Gastrocnemius medialis (tissue), 4 donors: ENCODE measurements at places on chromosomes 4 and X. TPM values are rescaled to one million over a fixed set of nuclear protein-coding genes. Genes with fewer than 3 reads are reported as not detected.
A peak's percentile ranks its signal among the peaks of the same experiment; 100 is the strongest.

The OTC gene
- total RNA-seq: not detected

The FGG gene
- total RNA-seq: 21.0 TPM

The NXT2 gene
- total RNA-seq: 4.5 TPM

The DMP1 gene
- total RNA-seq: not detected

The FGD1 gene
- 1.0 TPM for total RNA-seq

The STS gene
- total RNA-seq: 6.5 TPM

The PLAC1 gene
- total RNA-seq: not detected

The UGT2B28 gene
- total RNA-seq: not detected

DNA sequence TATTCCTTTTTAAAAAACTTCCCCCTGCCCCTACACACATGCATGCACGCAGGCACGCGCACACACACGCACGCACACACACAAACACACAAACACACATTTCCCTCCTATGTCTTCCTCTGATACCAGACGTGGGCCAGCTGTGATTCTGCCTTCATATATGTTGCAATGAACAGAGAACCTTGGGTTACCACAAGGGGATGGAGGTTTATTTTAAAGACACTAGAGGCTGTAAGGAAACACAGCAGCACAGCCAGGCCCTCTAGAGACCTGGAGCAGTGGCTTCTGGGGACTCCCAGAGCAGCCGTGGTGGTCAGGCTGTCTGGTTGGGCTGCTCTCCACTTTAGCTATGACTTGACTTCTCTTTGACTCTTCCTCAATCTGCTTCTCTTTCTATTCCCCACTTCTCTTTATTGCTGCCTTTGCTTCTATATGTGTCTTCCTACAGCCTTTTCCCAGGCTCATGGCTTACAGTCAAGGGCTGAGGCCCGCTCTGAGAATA, 3.2 kb upstream of the TLR10 start:
- peak; percentile 17 for DNase-seq

DNA sequence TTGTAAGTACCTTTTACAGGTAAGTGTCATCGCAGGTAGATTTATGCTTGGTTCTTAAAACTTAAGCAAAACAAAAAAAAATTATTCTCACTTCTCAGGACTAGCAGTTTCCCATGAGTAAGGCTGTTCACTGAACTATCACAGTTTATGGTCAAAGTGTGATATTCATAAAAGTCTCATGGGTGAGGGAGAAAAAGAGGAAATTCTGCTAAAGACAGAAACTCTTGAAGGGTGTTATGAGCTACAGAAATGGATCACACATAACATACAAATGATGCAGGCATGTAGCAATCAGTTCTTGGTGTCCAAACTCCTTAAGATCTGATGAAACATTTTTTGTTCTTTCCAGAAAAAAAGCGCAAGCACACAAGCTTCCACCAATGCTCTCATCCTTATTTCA, 8.5 kb downstream of the RAB9A start:
- no peak for DNase-seq

- DNase-seq: no peak
Measured at GRCh38 chr4:80092088-80092487, 19.1 kb upstream of the ANTXR2 start.

DNA sequence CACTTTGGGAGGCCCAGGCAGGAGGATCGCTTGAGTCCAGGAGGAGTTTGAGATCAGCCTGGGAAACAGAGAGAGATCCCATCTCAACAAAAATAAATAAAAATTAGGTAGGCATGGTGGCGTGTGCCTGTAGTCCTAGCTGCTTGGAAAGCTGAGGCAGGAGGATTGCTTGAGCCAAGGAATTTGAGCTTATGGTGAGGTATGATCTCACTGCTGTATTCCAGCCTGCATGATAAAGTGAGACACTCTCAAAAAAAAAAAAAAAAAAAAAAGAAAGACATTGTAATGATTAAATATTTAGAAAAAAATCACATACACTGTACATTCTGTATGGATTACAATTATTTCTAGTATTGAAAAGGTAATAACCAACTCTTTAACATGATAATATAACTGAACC, 87.1 kb downstream of the SLIT2 start:
- no peak for DNase-seq

- no peak for DNase-seq
Measured at GRCh38 chr4:67152976-67153375, 392.3 kb downstream of the CENPC start.

DNA sequence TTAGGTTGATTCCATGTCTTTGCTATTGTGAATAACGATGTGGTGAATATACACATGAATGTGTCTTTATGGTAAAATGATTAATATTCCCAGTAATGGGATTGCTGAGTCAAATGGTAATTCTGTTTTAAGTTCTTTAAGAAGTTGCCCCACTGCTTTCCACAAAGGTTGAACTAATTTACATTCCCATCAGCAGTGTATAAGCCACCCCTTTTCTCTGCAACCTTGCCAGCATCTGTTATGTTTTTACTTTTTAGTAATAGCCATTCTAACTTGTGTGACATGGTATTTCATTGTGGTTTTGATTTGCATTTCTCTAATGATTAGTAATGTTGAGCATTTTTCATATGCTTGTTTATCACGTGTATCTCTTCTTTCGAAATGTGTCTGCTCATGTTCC, 503.3 kb downstream of the PCDH18 start:
- no peak for DNase-seq

DNA sequence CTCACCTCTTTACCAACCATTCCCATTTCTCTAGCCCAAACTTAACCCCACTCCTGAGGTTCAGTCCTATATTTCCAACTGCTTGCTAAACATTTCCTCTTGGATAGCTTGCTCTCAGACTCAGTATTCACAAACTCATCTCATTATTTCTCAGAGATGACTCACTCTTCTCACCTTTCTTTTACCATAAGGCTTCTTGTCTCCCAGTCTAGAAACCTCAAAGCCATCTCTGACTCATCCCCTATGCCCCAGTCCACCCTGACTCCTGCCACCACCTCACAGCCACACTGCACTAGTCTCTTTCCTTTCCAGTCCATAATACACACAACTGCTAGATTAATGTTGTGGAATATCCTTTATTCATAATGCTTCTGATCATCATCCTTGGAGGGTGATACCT, 4.8 kb downstream of the FRMPD3 start:
- DNase-seq: no peak

DNA sequence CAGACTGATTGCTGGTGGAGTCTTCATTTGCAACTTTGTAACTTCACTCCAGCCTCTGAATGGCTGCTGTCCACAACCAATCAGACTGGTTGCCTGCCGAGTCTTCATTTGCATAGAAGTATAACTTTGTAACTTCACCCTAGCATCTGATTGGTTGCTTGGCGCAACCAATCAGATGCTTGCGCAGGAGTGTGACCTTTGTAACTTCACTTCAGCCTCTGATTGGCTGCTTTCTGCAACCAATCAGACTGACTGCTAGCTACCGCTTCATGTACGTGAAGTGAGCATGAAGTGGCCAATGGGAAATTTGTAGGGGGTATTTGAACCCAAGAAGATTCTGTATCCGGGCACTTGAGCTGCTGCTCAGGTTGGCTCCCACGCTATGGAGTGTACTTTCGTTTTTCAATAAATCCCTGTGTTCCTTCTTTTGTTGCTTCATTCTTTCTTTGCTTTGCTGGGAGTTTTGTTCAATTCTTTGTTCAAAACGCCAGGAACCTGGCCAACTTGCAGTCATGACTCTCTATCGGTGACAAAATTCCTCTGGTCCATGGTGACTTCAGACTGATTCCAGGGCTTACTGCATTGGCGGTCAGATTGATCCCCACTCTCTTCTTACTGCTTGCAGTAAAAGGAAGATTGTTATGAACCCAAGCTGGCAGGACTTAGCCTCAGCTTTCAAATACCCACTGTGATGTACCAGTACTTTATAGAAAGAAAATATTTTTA, 46.4 kb upstream of the FGG start:
- DNase-seq: no peak

DNA sequence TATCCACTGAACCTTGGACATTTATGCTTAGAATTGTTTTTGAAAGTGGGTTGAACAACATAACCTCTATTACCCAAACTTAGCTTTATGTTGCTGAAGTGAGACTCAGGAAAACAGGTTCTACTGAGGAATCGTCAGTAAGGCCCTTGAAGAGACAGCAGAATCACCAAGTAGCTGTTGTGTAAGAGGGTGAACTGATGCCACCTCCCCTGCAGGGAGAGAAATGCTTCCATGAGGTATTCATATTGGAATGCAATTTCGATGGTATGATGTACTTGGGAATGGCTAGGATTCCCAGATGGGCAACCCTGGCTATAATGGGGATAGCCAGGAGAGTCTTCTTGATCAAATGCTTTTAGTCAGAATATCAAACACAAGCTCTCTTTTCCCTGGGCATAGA, 4.1 kb upstream of the SCRG1 start:
- DNase-seq: no peak

- no peak for DNase-seq
Measured at GRCh38 chr4:113433116-113433515, 328.4 kb downstream of the CAMK2D start.

DNA sequence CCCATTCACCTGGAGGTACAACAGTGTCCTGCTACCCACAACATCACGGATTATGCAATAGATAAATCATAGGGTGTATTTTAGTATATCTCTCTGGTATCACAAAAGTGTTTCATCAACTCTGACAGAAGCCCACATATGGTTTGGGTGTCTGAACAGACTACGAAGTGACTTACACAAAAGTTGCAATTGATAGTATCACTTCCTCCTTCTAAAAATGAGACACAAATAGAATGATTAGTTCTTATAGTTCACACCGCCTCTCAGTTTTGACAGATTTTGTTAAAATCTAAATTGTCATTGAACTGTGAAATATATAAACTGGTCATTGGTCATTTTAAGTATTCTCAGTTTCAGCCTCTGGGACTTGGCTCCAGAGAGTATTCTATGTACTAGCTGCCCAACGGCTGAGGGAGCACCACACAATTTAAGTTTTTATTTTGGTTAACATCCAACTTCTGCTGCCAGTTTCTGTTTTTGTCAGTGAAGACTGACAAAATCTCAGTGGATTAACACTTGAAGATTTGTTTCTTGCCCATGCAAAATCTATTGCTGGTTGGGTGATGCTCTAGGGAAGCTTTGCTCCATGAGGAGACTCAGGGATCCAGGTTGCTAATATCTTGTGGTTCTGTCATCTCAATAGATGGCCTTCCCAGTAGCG, 113.8 kb upstream of the PUDP start:
- no peak for DNase-seq

- DNase-seq: no peak
Measured at GRCh38 chr4:156536661-156537060, 434.9 kb downstream of the PDGFC start.

DNA sequence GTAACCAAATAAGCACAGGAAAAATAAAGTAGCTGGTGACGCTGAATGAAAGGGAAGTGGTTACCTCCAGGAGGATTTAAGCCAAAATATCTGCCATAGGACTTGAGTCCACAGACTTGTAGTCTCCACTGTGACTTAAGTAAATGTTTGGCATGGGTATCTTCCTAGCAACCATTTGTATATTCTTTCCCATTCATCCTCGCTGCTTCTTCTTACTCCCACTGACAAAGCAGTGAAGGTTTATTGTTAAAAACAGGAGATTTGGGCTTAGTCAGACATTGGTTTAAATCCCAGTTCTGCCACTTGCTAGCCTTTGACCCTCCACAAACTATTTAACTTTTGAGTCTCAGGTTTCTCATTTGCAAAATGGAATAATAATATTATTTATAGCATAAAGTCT, 22.3 kb downstream of the COL4A6 start:
- no peak for DNase-seq

DNA sequence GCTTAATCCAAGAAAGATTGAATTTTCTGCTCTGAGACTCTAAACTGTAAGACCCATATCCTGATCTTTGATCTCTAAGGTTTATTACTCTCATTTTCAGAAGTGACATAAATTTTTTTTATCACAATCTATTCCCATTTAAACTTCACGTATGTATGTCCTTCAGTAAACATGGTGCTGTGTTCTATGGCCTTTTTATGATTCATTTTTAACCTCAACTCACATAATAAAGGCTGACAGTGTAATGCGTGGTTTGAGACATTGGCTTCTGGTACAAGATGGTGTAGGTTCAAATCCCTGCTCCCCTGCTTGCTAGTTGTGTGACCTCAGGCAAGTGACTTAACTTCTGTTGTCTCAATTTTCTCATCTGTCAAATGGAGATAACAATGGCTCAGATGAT, 306.0 kb upstream of the AADAT start:
- no peak for DNase-seq

- no peak for DNase-seq
Measured at GRCh38 chrX:96692890-96693289, 8.2 kb downstream of the DIAPH2 start.

- peak; percentile 49 for DNase-seq
Measured at GRCh38 chr4:11428899-11429698, 405 bp upstream of the HS3ST1 start.

DNA sequence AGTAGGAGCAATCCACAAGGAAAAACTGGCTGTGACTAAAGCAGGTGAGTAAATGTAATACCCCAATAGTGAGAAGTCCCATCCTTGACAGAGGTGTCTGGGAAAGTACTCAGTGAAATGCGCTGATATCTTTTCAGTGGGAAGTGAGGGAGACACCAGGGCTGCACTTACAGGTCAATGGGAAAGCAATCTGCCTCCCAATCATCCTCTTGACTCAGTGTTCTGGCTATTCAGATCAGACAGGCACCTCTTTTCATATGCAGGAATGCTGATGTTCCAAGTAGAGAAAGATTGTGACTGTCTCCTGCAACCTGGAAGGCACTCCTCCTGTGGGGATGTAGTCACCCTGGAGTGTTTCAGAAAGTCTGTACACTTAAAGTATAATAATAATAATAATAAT, 39.9 kb upstream of the SPIN2A start:
- no peak for DNase-seq

DNA sequence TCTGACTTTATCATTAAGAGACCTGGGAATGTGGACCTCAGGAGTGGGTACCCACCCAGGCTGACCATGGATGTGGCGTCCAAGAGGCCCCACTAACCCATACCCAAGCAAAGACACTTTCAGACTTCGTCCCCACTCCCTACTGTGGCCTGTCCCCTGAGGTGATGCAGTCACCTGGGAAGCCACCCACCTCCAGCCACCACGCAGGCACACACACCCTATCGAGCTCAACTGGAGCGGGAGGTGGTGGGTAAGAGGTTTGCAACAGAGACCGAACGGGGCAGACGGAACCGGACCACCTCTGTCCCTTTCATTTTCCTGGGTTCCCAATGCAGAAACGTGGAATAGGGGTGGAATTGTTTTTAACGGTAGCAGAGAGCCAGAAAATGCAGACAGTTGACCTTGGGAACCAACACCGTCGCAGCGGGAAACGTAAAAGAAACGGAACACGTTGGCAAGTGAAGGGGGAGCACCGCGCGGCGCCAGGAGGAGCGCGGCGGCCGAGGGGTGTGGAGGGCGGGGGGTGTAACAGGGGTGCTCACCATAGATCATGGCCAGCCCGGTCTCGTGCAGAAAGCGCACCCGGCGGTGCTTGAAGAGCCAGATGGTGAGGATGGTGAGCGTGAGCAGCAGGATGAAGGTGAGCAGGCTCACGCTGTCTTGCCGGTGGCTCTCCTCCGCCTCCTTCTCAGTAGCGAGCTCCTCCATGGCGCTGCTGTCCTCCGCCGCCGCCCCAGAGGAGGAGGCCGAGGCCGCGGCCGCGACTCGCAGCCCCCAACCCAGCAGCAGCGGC, 559 bp downstream of the SLC9A7 start:
- no peak for DNase-seq

GRCh38 chrX:111687305-111687704, 6.3 kb downstream of the ALG13 start:
- DNase-seq: no peak
